ENCODE measurements at places on chromosomes 13 and 19.

GRCh38 chr13:112210371-112210770 is 143.4 kb downstream of the SOX1 start:
- DNase-seq = no peak

DNA sequence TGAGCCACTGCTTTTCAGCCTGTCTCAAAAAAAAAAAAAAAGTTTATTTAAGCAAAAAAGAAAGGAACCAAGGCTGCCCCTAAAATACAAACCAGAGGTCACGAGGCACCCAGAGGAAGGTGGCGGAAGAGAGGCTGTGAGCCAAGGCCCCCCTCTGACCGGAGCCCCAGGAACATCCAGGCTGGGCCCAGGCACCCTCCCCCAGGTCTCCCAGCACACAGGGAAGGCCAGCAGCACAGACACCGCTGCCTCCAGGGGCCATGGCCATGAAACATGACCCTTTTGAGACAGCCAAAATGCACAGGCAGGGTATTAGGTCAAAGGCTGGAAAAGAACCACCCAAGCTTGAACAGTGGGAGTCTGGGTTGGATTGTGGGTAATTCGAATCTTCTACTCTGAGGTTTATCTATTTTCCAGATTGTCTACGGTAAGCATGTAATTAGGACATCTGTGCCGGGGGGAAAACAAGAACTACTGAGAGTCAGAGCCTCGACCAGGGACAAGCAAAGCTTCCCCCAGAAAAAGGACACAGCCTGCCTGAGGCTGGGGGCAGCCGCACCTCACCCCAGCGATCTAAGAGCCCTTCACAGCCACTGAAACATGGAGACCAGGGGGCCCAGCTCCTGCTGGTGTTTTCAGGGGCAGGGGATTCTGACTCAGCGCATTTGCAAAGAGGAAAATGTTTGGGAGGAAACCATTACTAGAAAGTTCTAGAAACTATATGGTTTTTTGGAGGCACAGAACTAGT is 8.4 kb downstream of the PEX11G start:
- no peak for DNase-seq

GRCh38 chr19:4980067-4980466 is 11.2 kb downstream of the KDM4B start:
- DNase-seq = peak; percentile 28

DNA sequence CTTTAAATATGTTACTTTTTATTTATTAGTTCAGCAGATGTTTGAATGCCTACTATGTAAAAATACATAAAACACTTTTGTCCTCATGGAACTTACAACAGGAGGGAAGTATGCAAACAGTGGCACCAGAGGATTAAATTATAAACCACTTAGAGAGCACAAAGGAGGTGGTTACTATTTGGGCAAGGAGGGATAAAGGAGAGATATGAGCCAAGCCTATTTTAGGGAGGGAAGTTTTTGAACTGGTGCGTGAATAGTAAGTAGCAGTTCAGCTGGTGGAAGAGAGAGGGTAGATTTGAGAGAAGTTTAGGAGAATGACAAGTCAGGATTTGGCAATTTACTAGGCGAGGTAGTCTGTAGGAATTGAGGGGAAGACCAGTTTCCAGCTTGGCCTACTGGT is 8.6 kb downstream of the AKAP11 start:
- no peak for DNase-seq

GRCh38 chr19:7454998-7455397 is 33.8 kb downstream of the PEX11G start:
- no peak for DNase-seq

- no peak for DNase-seq
Observed at GRCh38 chr13:110841846-110842245, 73.0 kb downstream of the ANKRD10 start.

GRCh38 chr13:21672796-21673538 is 2.1 kb downstream of the FGF9 start:
- DNase-seq = no peak
